ENCODE measurements at places on chromosomes 6 and 20.
A peak's percentile ranks its signal among the peaks of the same experiment; 100 is the strongest.

GRCh38 chr6:88422831-88423230, 256.7 kb upstream of the CNR1 start:
- H3K27me3 ChIP-seq, result no peaks in the 10 kb centered on the region
- H3K36me3 ChIP-seq, result no peaks in the 10 kb centered on the region
- no peak for DNase-seq
- H3K27ac ChIP-seq, result no peak overlapping the region
- no peak overlapping the region for H3K4me3 ChIP-seq
- H3K4me1 ChIP-seq, result no peaks in the 10 kb centered on the region

DNA sequence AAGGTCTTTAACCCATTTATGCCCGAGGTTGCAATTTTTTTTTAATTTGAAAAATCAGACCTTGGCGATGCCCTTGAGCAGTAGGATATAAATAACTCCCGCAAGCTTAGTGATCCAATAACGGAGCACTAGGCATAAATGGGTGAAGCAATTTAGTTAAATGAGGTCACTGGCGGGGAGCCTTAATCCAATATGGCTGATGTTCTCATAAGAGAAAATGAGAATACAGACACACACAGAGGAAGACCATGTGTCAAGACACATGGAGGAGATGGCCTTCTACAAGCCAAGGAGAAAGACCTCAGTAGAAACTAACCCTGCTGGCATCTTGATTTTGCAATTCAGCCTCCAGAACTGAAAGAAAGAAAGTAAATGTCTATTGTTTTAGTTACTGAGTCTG, 735 bp downstream of the SIRPG start:
- no peak for DNase-seq
- H3K4me1 ChIP-seq, result no peaks in the 10 kb centered on the region
- no peak overlapping the region for H3K27ac ChIP-seq
- no peaks in the 10 kb centered on the region for H3K36me3 ChIP-seq
- H3K4me3 ChIP-seq, result peak overlapping the region; percentile 14
- H3K27me3 ChIP-seq, result no peaks in the 10 kb centered on the region

DNA sequence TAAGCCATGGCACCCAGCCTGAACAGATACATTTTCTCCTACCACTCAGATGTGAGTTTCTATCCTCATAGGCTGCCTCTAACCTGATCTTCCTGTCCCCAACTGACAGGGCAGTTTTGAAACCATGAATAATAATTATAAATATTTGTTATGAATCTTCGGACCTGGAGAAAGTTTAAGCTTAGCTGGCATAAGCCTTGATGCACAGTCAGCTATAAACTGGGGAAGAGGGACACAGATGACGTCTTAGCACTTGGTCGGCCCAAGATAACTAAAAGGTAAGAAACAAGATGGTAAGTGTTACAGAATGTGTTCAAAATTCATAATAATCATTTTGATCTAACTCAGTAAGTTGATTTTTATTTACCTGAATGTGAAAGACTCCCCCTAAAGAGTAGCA, 8.1 kb downstream of the ZKSCAN4 start:
- H3K4me3 ChIP-seq, result no peak overlapping the region
- DNase-seq, result no peak
- H3K4me1 ChIP-seq, result no peaks in the 10 kb centered on the region
- H3K36me3 ChIP-seq, result peaks cover 58% of the 10 kb centered on the region
- H3K27me3 ChIP-seq, result no peaks in the 10 kb centered on the region

- peak overlapping the region; percentile 40 for H3K27ac ChIP-seq
- DNase-seq, result no peak
- no peaks in the 10 kb centered on the region for H3K4me1 ChIP-seq
- H3K36me3 ChIP-seq, result no peaks in the 10 kb centered on the region
These were observed 1163.6 kb upstream of the CITED2 start for GRCh38 chr6:140537834-140538705.

- no peaks in the 10 kb centered on the region for H3K4me1 ChIP-seq
- no peaks in the 10 kb centered on the region for H3K36me3 ChIP-seq
- H3K27ac ChIP-seq, result no peak overlapping the region
- H3K4me3 ChIP-seq, result no peak overlapping the region
- DNase-seq, result no peak
These were observed 175.5 kb downstream of the TFAP2B start for GRCh38 chr6:50993941-50994720.

- H3K36me3 ChIP-seq, result no peaks in the 10 kb centered on the region
- peaks cover 34% of the 10 kb centered on the region for H3K4me1 ChIP-seq
- no peak overlapping the region for H3K4me3 ChIP-seq
- no peaks in the 10 kb centered on the region for H3K27me3 ChIP-seq
These were observed 238.8 kb downstream of the HIVEP2 start for GRCh38 chr6:142706210-142706609.

GRCh38 chr20:5863040-5863833, 87.1 kb downstream of the TRMT6 start:
- H3K36me3 ChIP-seq, result peaks cover 6% of the 10 kb centered on the region
- no peaks in the 10 kb centered on the region for H3K27me3 ChIP-seq
- no peak overlapping the region for H3K27ac ChIP-seq
- H3K4me1 ChIP-seq, result peaks cover 11% of the 10 kb centered on the region
- no peak for DNase-seq
- H3K4me3 ChIP-seq, result no peak overlapping the region

GRCh38 chr6:63660757-63661156, 25.2 kb downstream of the PHF3 start:
- H3K27me3 ChIP-seq, result no peaks in the 10 kb centered on the region
- H3K27ac ChIP-seq, result no peak overlapping the region
- no peaks in the 10 kb centered on the region for H3K36me3 ChIP-seq
- peaks cover 39% of the 10 kb centered on the region for H3K4me1 ChIP-seq
- DNase-seq, result no peak

DNA sequence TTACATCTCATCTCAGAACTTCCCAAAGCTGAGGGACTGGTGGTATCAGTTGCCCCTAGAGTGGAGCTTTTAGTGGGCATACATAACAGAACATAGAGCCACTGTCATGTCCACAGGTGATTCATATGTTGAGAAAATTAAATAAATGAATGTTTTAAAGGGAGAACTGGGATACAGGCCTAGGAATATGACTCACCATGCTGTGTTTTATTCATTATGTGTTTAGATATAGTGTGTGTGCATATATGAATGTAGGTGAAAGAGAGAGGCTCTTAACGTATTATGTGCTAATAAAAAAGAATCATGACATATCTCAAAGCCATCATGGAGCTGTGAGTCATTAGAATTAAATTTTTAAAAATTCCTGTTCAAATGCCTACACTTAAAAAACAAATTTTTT, 332.2 kb upstream of the RSPO3 start:
- H3K4me1 ChIP-seq, result no peaks in the 10 kb centered on the region
- no peaks in the 10 kb centered on the region for H3K36me3 ChIP-seq
- no peak overlapping the region for H3K27ac ChIP-seq
- H3K27me3 ChIP-seq, result no peaks in the 10 kb centered on the region

DNA sequence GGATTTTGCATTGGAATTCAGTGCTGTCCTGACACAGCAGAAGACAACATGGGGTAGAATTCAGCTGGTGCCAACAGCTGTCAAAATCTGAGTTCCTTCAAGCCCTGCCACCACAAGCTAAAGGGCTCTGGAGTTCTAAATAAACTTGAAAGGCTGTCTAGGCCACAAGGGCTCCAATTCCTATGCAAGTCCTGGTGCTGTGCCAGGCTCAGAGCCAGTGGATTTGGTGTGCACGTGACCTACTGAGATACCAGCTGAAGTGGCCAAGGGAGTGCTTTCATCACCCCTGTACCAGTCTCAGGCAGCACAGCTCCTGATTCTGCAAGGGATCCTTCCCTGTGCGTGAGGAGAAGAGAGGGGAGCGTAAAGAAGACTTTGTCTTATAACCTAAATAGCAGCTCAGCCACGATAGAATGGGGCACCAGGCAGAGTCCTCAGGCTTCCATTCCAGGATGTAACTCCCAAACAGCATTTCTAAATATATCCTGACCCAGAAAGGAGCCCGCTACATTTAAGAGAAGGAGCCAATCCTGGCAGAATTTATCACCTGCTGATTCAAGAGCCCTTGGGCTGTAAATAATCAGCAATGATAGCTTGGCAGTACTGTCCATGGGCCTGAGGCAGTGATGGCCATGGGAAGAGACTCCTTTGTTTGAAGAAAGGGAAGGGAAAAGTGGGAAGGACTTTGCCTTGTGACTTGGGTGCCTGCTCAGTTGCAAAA, 881.2 kb upstream of the EPHA7 start:
- no peaks in the 10 kb centered on the region for H3K27me3 ChIP-seq
- no peak for DNase-seq

DNA sequence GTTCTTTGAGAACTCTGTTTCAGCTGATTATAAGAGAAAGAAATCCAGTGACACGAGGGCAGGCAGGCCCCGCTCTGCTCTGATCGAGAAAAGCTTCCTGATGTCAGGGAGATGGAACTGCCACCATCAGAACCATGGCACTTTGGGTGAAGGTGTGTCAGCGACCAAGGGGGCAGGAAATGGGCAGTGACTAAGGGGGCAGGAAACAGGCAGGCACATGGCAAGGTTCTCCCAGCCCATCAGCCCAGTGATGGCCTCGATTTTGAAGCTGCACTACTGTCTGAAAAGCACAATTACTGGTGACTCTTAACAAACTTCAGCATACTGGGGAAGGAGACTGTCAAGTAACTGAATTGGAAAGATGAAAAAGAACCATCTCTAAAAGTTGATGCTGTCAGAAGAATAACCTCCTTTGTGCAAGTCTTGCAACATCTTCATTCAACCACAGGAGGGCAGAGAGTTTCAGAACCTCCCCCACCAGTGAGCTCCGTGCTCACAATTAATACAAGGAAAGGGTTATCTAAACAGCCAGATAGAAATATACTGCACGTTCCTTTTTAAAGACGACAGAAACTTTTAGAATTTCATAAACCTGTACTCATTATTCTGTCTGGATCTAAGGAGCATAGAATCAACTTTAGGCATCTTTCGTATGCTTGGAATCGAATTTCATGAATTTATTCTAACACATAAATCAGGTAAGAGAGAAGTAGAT, 39.1 kb downstream of the TMX4 start:
- no peak overlapping the region for H3K4me3 ChIP-seq
- no peaks in the 10 kb centered on the region for H3K4me1 ChIP-seq
- no peak for DNase-seq
- H3K27ac ChIP-seq, result no peak overlapping the region

DNA sequence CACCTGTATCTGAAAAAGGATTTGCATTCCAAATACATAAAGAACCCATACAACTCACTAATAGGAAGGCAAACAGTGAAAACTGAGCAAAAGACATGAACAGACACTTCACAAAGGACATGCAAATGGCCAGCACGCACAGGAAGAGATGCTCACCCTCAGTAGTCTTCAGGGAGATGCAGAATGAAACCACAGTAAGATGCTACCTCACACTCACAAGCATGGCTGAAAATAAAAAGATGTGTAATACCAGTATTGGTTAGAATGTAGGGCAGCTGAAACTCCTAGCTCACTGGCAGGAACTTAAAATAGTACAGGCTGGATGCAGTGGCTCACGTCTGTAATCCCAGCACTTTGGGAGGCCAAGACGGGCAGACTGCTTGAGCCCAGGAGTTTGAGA, 64.6 kb downstream of the SNX5 start:
- no peaks in the 10 kb centered on the region for H3K27me3 ChIP-seq
- H3K27ac ChIP-seq, result no peak overlapping the region
- H3K36me3 ChIP-seq, result no peaks in the 10 kb centered on the region
- H3K4me1 ChIP-seq, result no peaks in the 10 kb centered on the region

- peaks cover 6% of the 10 kb centered on the region for H3K4me1 ChIP-seq
- DNase-seq, result no peak
- H3K36me3 ChIP-seq, result no peaks in the 10 kb centered on the region
- peak overlapping the region; percentile 59 for H3K4me3 ChIP-seq
- H3K27ac ChIP-seq, result peak overlapping the region; percentile 84
- peaks cover 26% of the 10 kb centered on the region for H3K27me3 ChIP-seq
These were observed 100.9 kb downstream of the HFE start for GRCh38 chr6:26187981-26188635.

- no peaks in the 10 kb centered on the region for H3K36me3 ChIP-seq
- H3K27me3 ChIP-seq, result no peaks in the 10 kb centered on the region
- no peaks in the 10 kb centered on the region for H3K4me1 ChIP-seq
- no peak overlapping the region for H3K27ac ChIP-seq
- H3K4me3 ChIP-seq, result peak overlapping the region; percentile 25
These were observed 1.6 kb downstream of the HLA-DQB1 start for GRCh38 chr6:32664827-32665362.

GRCh38 chr6:56550301-56550700, 92.4 kb downstream of the DST start:
- H3K36me3 ChIP-seq, result peaks cover 15% of the 10 kb centered on the region
- no peak overlapping the region for H3K27ac ChIP-seq
- H3K4me3 ChIP-seq, result no peak overlapping the region
- H3K27me3 ChIP-seq, result no peaks in the 10 kb centered on the region
- DNase-seq, result no peak
- H3K4me1 ChIP-seq, result peaks cover 10% of the 10 kb centered on the region

DNA sequence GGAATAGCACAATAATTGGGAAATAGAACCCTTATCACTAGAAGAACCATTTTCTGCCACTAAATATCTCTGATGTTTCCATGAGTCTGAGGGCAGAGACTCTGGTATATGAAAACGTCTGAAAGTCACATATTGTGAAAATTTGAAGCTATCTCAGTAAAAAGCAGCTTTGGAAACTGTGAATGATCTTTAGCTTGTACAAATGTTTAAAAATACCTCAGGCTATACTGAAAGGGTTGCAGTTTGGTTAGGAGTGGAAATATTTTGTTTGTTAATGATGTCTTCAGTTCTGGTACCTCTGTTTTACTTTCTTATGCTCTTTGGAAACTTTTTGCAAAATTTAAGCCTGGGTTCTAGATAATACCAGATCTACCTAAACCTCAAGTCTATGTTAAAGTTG, 135.0 kb downstream of the SLC16A10 start:
- H3K4me3 ChIP-seq, result no peak overlapping the region
- DNase-seq, result no peak
- H3K27me3 ChIP-seq, result no peaks in the 10 kb centered on the region
- no peaks in the 10 kb centered on the region for H3K4me1 ChIP-seq
- no peaks in the 10 kb centered on the region for H3K36me3 ChIP-seq
- H3K27ac ChIP-seq, result no peak overlapping the region

- DNase-seq, result no peak
- H3K27ac ChIP-seq, result no peak overlapping the region
- no peaks in the 10 kb centered on the region for H3K36me3 ChIP-seq
- no peaks in the 10 kb centered on the region for H3K4me1 ChIP-seq
These were observed 51.5 kb downstream of the RPS12 start for GRCh38 chr6:132865829-132866228.

- H3K27me3 ChIP-seq, result no peaks in the 10 kb centered on the region
- no peaks in the 10 kb centered on the region for H3K36me3 ChIP-seq
- DNase-seq, result no peak
- H3K27ac ChIP-seq, result no peak overlapping the region
These were observed 268.5 kb upstream of the FOXQ1 start for GRCh38 chr6:1043458-1043836.
